NCI-H748 treated with DMSO at 0.1 percent for 48 hours (cell line): ENCODE measurements at places on chromosomes 7 and 10.

DNA sequence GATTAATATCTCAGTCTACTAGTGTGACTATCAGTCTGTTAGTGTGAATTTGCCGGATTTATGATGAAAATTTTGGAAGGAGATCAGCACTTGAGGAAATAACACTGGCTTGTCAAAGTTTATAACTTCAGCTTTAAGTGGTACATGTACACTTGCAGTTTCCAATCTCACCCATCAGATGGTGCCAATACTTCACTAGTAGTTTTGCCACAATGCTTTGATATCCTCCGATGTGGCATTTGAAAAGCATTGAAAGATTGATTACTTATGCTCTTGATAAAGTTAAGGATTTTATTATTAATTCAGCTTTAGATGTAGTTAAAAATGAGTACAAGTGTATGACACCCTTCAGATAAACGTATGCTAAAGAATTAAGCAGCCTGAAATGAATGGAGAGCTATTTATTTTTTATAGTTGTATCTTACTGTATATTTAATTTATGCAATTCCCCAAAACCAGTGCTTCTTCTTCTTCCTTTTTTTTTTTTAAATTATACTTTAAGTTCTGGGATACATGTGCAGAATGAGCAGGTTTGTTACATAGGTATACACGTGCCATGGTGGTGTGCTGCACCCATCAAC, 98.2 kb downstream of the ANLN start:
- peak; percentile 57 for DNase-seq

GRCh38 chr10:101303087-101303703, 50.8 kb upstream of the BTRC start:
- no peak for DNase-seq

GRCh38 chr7:73706126-73707044, 13.1 kb downstream of the STX1A start:
- no peak for DNase-seq

DNA sequence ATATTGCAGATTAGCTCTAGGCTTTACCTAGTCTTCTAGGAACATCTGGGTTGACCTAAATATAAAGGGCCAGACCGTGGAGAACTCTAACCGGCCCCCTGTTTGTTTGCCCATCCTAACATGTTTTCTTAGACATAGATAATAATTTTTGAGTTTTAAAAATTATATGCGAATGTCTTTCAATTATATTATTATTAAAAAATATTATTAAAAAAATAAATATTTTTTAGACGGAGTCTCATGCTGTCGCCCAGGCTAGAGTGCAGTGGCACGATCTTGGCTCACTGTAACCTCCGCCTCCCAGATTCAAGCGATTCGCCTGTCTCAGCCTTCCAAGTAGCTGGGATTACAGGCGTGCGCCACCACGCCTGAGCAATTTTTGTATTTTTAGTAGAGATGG, 318.5 kb downstream of the INHBA start:
- no peak for DNase-seq

- DNase-seq = no peak
These were observed 279.8 kb downstream of the SEC23IP start for GRCh38 chr10:120172356-120172755.

GRCh38 chr7:35905555-35905954, 104.7 kb downstream of the SEPTIN7 start:
- DNase-seq = no peak

GRCh38 chr7:117259615-117260014, 63.2 kb downstream of the WNT2 start:
- DNase-seq = no peak

DNA sequence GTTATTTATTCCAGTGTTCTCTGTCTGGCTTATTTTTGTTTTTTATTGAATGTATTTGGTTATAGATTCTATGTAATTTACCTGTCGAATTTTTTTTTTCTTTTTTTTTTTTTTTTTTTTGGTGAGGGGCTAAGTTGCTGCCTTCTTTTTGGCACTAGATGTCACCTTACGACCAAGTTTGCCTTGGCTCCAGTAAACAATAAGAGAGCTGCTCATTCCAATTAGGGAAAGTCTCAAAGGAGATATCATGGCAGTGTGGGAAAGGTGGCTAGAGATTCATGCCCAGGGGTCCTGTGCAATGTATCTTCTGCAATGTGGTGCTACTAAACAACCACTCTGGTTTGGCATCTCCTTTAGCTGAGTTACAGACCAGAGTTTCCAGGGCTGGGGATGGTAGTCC, 84.0 kb downstream of the PTPN20 start:
- DNase-seq = no peak

DNA sequence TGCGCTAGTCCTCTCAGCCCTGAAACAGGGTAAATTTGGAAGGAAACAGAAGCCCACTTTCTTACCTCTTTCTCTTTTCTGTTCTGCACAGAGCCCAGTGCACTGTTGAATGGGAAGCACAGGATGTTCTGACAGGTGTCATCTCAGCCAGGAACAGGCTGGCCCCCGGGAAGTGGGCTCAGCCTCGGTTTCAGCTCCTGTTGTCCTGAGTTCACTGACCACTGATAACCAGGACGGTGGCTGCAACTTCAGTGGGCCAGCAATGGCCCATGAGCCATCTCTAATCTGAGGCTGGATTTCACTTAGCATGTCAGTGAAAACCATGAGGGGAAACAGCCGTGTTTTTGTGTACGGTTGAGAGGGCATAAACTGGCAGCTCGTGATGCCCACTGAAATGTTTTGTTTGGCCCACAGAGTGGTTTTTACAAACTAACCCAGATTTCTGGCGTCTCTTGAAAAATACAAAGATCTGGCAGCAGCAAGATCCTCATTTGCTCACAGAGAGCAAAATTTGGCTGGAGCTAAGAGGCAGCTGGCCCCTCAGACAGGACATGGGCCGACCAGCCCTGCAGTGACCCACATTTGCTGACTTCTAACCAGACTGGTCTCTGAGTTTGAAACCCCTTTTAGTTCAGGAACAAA, 455.9 kb downstream of the PAXIP1 start:
- no peak for DNase-seq

GRCh38 chr10:3048119-3049019, 19.0 kb upstream of the PFKP start:
- no peak for DNase-seq

DNA sequence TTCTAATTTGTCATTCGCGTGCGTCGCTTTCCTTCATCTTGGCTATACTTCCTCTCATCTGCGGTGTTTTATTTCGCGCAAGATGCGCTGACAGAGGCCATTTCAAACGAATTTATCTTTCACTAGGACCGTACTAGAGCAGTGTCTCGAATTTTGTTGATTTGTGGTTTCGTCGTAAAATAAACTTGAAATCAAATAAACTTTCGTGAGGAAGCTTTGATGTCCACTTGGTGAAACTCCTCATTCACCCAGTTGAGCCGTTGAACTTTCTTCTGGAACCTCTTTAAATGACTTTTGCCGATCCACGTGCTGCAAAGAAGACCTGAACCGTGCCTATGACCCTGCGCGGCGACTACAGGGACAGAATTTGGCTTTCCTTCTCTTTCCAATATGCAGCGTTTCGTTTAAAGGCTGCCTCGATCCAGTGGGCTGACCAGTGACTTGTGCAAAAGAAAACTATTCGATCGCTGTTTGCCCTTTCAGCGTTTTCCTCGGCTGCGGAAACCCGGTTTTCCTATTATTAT, 163.9 kb upstream of the PPP1R3A start:
- no peak for DNase-seq

- no peak for DNase-seq
These were observed 31.8 kb upstream of the SHH start for GRCh38 chr7:155844019-155844453.

DNA sequence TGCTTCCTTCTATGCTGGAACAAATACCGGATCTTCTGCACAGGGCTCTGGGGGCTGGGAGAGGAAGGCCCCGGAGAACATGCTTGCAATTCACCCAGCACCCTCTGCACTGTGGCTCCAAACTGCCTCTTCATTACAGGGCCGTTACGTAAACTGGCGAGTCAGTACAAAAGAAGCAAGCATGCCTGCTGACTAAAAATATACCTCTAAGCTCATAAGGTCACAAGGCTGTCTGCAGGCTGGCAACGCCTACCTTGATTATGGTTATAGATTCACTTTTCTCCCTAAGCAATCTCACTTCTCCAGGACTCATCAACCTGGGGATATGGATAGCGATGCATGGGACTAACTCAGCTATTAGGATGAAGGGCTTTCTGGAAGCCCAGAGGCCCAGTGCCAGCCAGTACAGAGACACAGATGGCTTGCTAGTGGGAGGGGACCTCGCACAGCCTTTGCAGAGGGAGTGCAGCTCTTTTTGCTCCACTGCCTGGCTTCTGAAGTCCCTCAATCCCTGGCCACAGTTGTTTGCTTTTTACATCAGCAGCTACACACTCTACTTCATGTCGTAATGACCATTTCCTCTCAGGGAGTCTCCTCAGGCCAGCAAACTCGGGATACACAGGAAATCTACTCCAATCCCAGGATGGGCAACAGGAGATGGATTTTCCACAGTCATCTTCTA, 96.1 kb downstream of the SH3PXD2A start:
- no peak for DNase-seq
